Activated naive CD8-positive, alpha-beta T cell treated with anti-CD3 and anti-CD28 coated beads, Interleukin-2, amount 50 U/mL, for 16 hours (primary cell): ENCODE measurements at places on chromosomes 3 and 15.

- no peak for DNase-seq
These were observed 67.2 kb downstream of the EIF4E3 start for GRCh38 chr3:71657831-71658530.

GRCh38 chr3:197511130-197511529, 44.6 kb downstream of the BDH1 start:
- DNase-seq: no peak

DNA sequence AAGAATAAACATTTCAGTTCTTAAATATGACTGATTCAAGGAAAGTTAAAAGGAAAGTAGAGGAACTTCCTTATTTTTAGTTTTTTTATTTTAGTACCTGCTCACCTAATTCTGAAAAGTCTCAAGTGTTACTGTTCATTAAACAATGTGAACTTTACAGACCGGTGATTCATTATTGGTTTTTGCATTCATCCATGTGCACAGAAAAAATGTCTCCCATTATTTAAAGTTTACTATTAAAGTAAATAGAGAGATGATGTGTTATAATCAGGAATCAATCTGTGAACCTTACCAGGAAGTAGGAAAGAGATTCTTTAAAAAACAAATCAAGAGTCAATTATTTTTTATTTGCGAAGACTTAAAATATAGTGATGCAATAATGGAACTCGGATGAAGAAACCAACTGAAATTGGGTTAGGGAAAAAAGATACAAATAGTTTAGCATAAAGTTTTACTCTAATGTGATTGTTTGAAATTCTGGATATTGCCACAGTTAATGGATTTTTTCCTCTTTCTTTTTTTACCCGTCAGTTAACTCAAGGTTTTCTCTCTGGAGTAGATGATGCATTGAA, 119.4 kb upstream of the SAMMSON start:
- no peak for DNase-seq

DNA sequence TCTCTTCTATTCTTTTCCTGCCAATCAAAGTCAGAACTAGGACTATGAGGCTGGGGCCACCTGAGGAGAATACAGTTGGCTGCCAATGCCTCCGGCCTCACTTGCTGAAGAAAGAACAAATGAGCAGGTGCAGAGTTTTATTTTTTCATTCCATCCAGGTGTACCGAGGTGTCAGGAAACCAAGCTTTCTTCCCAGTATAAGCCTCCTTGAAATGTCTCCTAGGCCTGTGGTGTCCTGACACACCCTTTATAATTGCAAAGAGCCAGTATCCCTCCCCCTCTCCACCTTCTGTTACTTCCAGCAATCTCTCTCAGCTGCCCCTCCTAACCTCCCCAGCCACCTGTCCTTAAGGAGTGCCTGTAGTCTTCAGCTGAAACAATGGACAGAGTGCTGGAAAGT, 127.9 kb downstream of the SLC9A9 start:
- DNase-seq: no peak

DNA sequence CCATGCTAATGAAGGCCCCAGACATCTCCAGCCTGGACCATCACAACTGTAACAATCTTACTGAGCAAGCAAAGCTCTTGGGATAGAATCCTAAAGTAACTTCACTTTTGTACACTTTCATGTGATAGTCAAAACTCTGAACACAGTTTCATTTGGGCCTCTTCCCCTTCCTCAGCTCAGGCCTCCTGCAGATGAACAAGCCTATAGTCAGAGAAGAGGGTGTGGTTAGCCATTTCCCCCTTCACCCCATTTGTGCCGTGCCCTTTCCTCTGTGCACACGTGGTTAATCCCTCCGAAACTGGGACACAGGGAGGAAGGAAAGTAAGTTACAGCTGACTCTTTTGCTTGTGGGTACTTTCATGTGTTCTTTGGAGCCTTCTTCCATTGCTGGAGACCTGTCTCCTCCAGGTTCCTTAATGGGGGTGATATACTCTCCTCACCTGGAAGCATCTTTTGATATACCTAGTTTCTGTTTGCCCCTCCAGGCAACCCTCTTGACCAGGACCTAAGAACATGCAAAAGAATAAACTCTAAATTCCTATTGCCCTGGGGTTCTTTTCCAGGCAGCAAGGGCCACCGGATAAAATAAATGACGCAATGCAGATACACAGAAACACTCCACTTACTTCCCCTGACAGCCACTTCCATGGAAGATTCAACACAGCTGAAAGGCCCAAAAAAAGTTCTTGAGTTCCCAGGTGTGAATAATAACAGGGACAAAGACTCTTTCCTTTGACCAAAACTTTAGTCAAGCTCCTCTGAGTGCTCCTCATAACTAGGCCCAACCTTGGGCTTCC, 29.6 kb upstream of the CSTA start:
- no peak for DNase-seq

DNA sequence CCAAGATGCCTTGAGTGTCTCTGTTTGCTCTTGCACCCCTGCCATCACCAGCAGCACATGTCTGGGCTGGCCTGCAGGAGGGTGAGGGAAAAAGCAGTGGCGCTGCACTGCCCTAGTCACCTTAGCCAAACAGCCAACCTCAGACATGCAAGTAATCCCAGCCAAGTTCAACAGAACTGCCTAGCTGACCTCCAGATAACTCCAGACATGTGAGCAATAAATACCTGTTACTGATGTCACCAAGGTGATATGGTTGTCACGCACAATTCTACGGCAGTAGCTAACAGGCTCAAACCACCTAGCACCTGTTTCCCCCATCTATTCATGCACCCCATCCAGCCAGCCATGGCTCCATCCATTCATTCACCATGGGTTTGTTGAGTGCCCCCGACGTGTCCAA, 99.9 kb downstream of the SRGAP3 start:
- DNase-seq: no peak

GRCh38 chr15:60384053-60384452, 13.7 kb downstream of the ANXA2 start:
- DNase-seq: no peak

DNA sequence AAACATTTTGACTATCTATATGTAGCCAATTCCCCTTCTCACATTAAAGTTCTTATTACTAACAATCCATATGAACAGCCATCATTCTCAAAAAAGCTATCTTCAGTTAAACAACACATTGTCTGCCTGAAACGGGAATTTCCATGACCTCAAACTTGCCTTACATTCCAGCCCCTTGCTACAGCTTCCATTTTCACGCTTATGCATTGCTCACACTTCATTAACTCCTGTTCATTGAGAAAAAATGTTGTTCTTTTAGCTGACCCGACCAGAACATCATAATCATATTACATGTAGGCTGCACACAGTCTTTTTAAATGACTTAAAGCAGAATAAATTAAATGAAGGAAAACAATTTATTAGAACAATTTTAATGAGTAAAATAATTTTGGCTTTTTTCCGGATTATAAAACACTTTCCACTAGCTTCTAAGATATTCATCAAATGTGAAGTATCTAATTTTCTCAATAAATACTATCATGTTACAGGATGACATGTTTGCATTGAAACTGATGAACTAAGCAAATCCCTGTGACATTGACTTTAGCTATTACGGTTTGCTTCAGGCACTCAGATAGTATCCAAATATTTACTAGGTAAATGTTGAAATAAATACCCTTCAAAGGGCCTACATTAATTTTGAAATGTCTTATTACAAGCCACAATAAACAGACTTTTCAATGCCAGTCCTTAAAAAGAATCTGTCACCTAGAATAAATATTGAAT, 49.9 kb downstream of the P3H2 start:
- no peak for DNase-seq

- DNase-seq: no peak
These were observed 27.7 kb upstream of the SSR3 start for GRCh38 chr3:156582532-156583183.

- DNase-seq: no peak
These were observed 9.1 kb downstream of the PLA2G4D start for GRCh38 chr15:42085236-42085605.

GRCh38 chr3:55000546-55000945, 72.7 kb upstream of the LRTM1 start:
- DNase-seq: no peak

DNA sequence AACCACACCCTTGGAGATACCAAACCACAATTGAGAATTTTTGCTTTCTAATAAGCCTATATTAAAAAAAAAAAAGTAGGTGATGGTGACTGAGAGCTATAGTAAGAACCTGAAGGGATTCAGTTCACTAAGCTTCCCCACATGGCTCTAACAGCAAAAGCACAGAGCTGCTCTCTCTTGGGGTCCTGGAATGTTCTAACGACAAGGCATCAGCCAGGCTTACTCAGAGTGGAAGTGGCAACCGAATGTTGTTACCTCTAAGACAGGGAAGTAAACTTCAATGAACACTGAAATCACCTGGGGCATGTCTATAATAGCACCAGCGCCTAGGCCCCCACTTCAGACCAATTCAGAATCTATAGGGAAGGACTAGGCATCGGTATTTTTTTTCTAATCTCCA, 397.7 kb downstream of the MAGI1 start:
- DNase-seq: no peak

GRCh38 chr15:55914446-55914845, 79.0 kb downstream of the NEDD4 start:
- DNase-seq: no peak

- no peak for DNase-seq
These were observed 85.6 kb downstream of the CPN2 start for GRCh38 chr3:194265505-194265892.

DNA sequence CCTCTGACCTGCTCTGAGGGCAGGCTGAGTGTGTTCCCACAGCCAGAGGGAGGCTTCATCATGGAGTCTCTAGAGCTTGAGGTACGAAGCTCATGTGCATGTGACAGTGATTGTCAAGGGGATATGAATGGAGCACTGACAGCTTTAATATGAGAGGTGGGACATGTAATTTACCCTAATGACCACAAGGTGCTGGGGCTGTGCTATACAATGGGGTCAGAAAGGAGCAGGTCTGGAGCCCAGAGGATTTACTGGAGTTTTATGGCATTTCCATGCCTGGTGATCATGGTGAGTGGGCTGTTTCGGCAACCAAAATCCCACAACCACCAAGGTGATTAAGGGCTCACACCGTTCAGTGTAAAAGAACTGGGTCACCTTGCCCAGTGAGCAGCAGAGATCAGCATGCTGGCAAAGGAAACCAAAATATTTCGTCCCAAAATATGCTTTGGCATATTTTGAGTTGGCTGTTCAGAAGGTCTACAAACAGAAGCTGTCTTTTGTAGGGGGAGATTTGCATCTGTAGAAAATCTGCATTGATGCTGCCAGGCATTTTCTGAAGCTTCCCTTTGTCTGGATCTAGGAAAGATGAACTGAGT, 40.1 kb upstream of the RASGRF1 start:
- no peak for DNase-seq

DNA sequence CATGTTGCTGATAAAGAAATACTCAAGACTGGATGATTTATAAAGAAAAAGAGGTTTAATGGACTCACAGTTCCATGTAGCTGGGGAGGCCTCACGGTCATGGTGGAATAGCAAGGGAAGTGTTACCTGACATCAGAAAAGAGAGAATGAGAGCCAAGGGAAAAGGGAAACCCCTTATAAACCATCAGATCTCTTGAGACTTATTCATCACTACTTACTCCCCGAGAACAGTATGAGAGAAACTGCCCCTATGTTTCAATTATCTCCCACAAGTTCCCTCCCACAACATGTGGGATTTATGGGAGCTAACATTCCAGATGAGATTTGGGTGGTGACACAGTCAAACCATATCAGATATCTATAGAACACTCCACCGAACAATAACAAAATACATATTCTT, 904.6 kb downstream of the PDCD6IP start:
- no peak for DNase-seq

DNA sequence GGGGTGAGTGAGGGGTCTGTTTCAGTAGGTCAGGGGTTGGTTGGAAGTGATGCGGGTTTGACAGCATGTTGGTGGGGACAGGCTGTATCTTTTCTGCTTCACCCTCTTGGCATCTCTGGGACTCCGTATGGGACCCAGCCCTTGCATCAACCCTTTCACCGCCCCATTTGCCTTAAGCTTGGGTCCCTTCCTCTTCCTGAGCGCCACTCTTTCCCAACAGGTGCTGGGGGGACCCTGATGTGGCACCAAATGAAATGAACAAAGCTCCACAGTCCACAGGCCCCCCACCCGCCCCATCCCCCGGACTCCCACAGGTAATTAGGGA, 1.1 kb downstream of the EIF4G1 start:
- DNase-seq: no peak

DNA sequence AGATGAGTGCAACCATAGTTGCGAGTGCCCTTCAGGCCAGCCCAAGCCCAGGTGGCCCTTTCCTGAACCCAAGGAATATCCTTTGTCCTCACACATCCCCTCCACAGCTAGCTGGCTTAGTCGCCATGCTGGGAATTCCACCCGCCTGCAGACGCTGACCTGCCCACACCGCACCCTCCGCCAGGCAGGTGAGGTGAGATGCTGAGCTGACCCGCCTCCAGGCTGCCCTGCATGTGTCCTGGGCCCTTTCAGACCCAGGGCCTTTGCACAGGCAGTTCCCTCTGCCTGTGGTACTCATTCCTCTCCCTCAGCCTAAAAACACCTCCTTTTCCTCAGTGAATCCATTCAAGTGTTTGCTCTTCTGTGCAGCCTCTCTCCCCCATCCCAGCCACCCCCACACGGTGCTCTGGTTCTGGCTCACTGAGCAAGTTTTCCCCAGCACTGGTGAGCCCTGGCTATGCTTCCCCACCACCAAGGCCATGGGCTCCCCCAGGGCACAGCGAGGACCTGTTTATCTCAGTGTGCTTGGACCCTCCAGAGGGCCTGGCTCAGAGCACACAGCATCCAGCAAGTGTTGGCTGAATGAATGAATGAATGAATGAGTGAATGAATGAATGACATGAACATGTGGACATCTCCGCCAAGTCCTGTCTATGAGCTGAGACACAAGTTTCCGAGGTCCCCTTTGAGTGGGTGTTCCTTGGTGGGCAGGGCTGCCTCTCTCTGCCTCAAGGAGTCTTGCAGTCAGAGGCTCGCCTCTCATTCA, 33.0 kb upstream of the LINGO1 start:
- no peak for DNase-seq

DNA sequence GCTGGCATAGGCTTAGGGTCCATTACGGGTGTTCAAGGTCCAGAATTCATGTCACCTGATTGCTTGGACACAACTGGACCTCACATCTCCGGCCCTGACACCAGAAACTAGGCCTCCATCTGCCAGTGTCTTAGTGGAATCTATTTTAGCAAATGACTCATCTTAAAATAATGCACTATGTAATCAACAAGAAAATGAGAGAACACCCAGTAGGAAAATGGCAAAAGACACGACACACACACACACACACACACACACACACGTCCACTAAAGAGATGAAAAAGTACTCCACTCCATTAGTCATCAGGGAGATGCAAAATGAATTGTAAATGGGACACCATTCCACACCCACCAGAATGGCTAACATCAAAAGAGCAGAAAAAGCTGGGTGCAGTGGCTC, 11.2 kb downstream of the APBA2 start:
- no peak for DNase-seq

GRCh38 chr3:152268555-152269055, at the start of gene MBNL1:
Gene MBNL1, plus strand, starts transcription at chr3:152268929. Its CDS starts 31,265 bp downstream, at chr3:152300194.
- DNase-seq: peak; percentile 49

DNA sequence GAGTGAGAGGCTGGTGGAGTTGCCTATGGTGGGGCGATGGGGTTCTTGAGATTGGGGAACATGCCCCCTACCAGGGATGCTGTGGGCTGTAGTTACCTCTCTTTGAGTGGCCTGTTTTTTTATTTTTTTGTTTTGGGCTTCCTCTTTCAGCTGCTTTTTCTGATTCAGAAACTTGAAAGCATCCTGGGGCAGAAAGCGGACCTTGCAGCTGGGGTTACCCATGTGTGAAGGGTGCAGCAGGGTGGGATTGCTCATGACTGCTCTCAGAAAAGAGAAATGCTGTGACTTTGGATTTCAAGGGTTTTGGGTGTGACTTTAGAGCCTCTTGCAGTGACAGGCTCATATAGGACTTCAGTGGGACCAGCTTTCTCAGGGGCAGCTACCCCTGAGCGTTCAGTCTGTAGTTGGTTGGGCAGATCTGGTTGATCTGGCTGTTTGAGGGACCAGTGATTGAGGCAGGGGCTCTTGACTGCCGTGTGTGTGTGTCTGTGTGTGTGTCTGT, 1.8 kb downstream of the LIMD1 start:
- no peak for DNase-seq
